ENCODE measurements at places on chromosomes 4 and X.

DNA sequence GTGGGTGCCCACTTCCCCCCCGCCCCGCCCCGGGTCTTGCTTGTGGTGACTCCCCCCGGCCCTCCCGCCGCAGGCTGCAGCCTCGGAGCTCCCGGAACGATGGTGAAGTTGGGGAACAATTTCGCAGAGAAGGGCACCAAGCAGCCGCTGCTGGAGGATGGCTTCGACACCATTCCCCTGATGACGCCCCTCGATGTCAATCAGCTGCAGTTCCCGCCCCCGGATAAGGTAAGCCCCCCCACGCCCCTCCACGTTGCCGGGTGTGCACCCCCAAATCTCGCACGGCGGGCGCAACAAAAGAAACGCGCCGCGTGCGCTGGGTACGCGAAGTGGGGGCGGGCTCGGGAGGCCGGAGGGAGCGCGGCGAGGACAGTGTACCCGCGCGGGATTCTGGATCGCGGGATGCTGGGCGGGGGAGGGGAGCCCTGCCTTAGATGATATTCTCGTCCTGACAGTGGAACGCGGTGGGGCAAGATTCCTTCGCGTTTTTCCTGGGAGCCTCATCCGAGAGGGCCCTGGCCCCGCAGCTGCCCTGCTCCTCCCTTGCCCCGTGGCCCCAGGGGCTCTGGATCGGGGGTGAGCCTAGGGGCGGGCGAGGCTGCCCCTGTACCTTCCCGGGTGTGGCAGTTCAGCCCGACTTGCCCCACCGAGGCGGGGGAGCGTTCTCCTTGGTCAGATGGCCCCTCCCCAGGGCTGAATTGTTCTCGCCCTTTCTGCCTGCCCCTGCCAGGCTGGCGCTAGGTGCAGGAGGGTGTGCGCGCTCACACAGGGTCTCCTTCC is 819 bp downstream of the NSG1 start:
- DNase-seq = peak; percentile 44
- H3K4me1 ChIP-seq = peaks cover 14% of the 10 kb centered on the region
- no peaks in the 10 kb centered on the region for H3K36me3 ChIP-seq
- peak overlapping the region; percentile 54 for H3K4me3 ChIP-seq

GRCh38 chrX:42738552-42738951 is 39.4 kb downstream of the PPP1R2C start:
- H3K4me1 ChIP-seq = peaks cover 5% of the 10 kb centered on the region
- DNase-seq = no peak
- H3K4me3 ChIP-seq = no peak overlapping the region
- no peaks in the 10 kb centered on the region for H3K27me3 ChIP-seq
- no peak overlapping the region for H3K27ac ChIP-seq

- no peak overlapping the region for H3K4me3 ChIP-seq
- no peak overlapping the region for H3K27ac ChIP-seq
- DNase-seq = no peak
- no peaks in the 10 kb centered on the region for H3K4me1 ChIP-seq
- H3K36me3 ChIP-seq = no peaks in the 10 kb centered on the region
Observed at GRCh38 chrX:94831364-94831763, 1157.4 kb downstream of the FAM133A start.

- H3K36me3 ChIP-seq = no peaks in the 10 kb centered on the region
- no peaks in the 10 kb centered on the region for H3K4me1 ChIP-seq
- DNase-seq = no peak
- H3K27ac ChIP-seq = no peak overlapping the region
Observed at GRCh38 chr4:76589402-76589801, 154.4 kb downstream of the SHROOM3 start.

DNA sequence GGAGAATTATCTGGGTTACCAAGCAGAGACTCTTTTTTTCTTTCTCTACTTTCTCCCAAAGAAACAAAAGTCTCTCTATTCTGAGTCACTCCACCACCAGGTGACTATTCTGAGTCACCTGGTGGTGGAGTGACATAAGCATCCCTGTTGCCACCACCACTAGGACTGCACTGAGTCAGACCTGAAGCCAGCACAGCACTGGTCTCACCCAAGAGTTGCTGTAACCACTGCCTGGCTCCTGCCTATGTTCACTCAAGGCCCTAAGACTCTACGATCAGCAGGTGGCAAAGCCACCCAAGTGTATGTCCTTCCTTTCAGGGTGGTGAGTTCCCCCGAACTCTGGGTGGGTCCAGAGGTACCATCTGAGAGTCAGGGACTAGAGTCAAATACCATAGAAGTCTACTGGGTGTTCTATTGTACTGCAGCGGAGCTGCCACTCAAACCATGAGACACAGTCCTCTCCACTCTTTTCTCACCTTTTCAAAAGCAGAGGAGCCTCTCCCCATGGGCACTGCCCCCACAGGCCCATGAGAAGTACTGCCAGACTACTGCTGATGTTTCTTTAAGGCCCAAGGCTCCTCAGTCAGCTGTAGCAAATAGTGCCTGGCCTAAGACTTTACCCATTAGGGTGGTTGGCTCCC is 209.6 kb upstream of the IRS4 start:
- no peak overlapping the region for H3K27ac ChIP-seq
- H3K27me3 ChIP-seq = no peaks in the 10 kb centered on the region
- H3K36me3 ChIP-seq = no peaks in the 10 kb centered on the region
- H3K4me3 ChIP-seq = no peak overlapping the region
- no peak for DNase-seq

DNA sequence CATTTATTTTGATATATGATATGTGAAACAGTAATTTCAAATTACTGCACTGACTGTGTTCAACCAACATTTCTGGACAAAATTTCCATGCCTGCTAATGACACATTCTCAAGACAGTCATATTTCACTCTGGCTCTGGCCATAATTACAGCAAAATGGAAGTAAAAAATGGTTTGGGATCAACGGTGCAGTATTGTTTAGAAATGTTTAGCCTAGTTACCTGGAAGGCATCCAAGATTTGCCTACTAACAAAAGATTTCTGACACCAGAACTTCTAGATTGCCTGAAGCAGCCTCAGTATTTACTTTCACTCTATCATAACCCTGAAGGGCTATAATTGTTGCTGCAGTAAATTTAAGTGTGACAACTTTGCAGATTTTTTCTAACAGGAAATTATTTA is 416.3 kb downstream of the PCDH10 start:
- H3K4me3 ChIP-seq = no peak overlapping the region
- no peaks in the 10 kb centered on the region for H3K36me3 ChIP-seq
- H3K4me1 ChIP-seq = no peaks in the 10 kb centered on the region
- H3K27me3 ChIP-seq = no peaks in the 10 kb centered on the region
- no peak overlapping the region for H3K27ac ChIP-seq

- no peak for DNase-seq
- no peak overlapping the region for H3K27ac ChIP-seq
- H3K4me1 ChIP-seq = no peaks in the 10 kb centered on the region
- H3K4me3 ChIP-seq = no peak overlapping the region
- no peaks in the 10 kb centered on the region for H3K27me3 ChIP-seq
- H3K36me3 ChIP-seq = no peaks in the 10 kb centered on the region
Observed at GRCh38 chr4:133129237-133129636, 19.9 kb upstream of the PCDH10 start.

DNA sequence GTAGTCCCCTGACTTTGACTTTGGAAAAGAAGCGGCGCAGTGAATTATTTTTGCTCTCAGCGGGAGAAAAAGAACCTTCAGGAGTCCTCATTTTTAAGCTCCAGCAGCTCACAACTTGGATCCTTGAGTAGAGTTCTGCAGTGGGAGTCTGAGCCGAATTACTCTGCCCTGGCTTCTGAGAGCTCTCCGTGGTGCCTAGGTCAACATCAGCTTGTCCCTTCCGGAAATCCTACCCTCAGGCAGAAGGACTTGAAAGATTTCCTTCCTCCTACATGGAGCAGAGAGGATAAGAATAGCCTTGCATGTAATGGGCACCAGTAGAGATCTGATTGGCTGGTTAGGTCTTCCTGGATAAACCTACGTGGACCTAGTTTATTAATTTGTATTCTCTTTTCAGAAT is 549.7 kb upstream of the TENM3 start:
- no peaks in the 10 kb centered on the region for H3K36me3 ChIP-seq
- no peak for DNase-seq
- H3K27me3 ChIP-seq = no peaks in the 10 kb centered on the region
- H3K27ac ChIP-seq = no peak overlapping the region
- no peak overlapping the region for H3K4me3 ChIP-seq
- no peaks in the 10 kb centered on the region for H3K4me1 ChIP-seq

DNA sequence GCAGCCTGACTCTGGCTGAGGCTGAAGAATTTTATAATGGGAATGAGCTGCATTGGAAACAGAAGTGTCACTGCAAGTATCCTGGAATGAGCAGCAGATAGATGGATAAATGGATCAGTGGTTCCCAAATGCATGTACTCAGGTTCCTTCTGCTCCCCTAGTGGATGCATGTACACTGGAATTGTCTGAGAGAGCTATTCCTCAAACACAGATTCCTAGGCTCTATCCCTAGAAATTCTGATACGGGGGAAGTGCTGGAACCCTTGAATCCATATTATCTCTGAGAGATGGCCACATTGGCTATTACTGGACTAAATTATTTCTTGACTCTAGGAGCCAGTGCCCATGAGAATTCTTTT is 64.8 kb downstream of the TMEM131L start:
- H3K4me3 ChIP-seq = no peak overlapping the region
- H3K36me3 ChIP-seq = peaks cover 25% of the 10 kb centered on the region
- no peaks in the 10 kb centered on the region for H3K27me3 ChIP-seq
- peaks cover 69% of the 10 kb centered on the region for H3K4me1 ChIP-seq
- peak overlapping the region; percentile 85 for H3K27ac ChIP-seq
- no peak for DNase-seq

- H3K36me3 ChIP-seq = peaks cover 51% of the 10 kb centered on the region
- H3K4me1 ChIP-seq = peaks cover 39% of the 10 kb centered on the region
- peak; percentile 62 for DNase-seq
- H3K27me3 ChIP-seq = no peaks in the 10 kb centered on the region
- peak overlapping the region; percentile 86 for H3K4me3 ChIP-seq
Observed at GRCh38 chr4:143185253-143186107, 763 bp downstream of the USP38 start.

DNA sequence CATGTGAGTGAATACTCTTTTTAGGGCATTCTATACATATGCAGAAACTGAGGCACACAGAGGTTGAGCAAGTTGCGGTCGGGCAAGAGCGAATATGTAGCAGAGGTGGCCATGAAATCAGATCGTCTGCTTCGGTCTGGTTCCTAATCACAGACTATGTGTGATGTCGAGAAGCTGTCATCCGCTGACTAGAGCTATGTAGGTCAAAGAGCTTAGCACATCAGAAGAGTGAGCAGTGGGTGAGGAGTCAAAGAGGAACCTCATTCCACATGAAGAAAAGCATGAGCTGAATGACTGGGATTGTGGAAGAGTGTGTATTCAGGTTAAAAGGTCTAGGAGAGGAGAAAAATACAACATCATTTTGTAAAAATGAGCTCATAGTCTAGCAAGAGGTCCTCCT is 19.0 kb downstream of the GAB3 start:
- no peaks in the 10 kb centered on the region for H3K27me3 ChIP-seq
- H3K4me1 ChIP-seq = peaks cover 98% of the 10 kb centered on the region
- peak overlapping the region; percentile 99 for H3K27ac ChIP-seq
- no peak for DNase-seq
- H3K4me3 ChIP-seq = peak overlapping the region; percentile 65

DNA sequence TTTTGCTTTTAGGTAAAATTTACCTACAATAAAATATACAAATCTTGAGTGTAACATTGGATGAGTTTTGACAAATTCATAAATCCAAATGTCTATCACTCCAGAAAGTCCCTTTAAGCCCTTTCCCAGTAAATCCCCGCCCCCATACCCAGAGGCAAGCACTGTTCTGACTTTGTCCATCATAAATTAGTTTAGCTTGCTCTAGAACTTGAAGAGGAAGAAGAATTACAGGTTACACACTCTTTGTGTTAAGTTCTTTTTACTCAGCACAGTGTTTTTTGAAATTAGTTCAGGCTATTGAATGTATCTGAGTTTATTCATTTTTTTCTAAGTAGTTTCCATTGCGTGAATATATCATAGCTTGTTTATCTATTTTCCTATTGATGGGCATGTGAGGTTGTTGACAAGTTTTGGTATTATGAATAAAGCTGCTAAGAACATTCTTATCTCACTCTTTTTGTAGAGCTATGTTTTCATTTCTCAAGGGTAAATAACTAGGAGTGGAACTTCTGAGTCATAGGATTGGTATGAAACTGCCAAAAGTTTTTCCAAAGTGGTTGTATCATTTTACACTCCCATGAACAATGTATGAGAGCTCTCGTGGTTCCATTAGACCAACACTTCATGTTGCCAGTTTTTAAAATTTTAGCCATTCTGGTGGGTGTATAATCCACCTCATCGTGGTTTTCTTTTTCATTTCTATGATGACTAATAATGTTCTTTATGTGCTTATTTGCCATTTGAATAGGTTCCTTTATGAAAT is 22.4 kb upstream of the HPSE start:
- no peak for DNase-seq
- peak overlapping the region; percentile 57 for H3K27ac ChIP-seq
- no peaks in the 10 kb centered on the region for H3K27me3 ChIP-seq

DNA sequence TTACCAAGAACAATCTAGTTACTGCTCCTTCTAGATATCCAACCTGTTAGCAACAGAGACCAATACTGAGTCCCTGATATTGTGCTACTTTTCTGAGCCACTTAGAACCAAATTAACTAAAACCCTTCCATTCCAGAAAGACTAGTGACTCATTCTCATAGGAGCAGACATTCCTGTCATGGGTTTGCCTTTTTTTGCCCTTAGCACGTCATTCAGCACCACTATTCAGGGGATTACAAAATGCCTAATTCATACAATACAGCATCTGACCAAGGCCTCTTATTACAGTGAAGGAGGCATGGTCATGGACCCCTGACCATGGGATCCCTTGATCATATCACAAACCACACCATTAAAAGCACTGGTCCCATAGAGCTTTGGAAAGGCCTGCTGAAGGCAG is 123.8 kb upstream of the CXCL13 start:
- H3K27me3 ChIP-seq = peaks cover 29% of the 10 kb centered on the region
- H3K36me3 ChIP-seq = no peaks in the 10 kb centered on the region
- no peaks in the 10 kb centered on the region for H3K4me1 ChIP-seq
- no peak for DNase-seq
- H3K4me3 ChIP-seq = no peak overlapping the region
- H3K27ac ChIP-seq = no peak overlapping the region

DNA sequence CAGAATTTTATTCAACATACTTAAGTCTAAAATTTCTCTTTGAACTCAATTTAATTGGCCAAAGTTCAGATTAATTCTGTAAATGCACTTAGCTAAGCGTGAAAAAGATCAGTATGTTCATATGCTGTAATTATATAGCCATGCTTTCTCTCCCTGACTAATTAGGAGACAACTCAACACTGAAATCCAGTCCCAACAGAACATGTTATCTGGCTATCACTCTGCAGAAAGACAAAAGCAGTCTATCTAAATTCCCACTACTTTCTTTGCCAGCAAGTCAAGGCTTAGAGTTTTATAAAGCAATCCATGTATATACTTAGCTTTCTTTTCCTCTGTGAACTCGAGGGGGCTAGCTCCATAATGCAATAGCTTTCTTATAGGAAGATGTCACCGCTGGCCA is 16.0 kb upstream of the USP46 start:
- H3K4me3 ChIP-seq = no peak overlapping the region
- no peak for DNase-seq
- H3K4me1 ChIP-seq = peaks cover 2% of the 10 kb centered on the region
- no peaks in the 10 kb centered on the region for H3K36me3 ChIP-seq
- H3K27me3 ChIP-seq = peaks cover 3% of the 10 kb centered on the region
- H3K27ac ChIP-seq = no peak overlapping the region
